Activated naive CD4-positive, alpha-beta T cell (primary cell): ENCODE measurements at places on chromosomes 3 and 15.

DNA sequence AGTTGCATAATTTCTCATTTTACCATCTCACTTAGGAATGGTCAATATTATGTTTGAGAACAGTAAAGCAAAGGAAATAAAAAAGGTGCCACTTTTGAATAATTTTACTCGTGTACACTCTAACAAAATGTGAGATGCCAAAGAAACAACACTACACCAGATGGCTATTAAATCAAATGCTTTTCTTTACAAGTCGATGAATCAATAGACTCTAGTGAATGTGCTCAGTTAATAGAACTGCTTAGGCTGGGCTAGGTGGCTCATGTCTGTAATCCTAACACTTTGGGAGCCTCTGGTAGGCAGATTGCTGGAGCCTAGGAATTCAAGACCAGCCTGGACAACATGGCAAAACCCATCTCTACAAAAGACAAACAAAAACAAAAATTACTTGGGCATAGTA, 87.9 kb downstream of the ZNF609 start:
- no peak for DNase-seq

DNA sequence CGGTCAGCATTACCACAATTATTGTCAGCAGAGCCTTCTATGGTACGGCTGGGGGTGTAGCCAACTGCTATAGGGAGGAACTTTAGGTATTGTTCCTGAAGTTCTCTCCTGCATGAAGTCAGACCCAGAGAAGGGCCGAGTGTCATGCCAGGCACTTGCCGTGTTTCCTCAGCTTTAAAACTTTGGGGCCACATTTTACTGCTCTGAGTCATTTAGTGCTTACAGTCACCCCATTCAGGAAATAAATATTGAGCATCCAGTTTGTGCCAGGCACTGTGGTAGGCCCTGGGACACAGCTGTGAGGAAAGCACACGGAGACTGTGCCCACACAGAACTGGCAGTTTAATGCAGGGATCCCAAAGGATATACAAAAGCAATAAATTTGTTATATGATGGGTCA, 54.5 kb upstream of the APEH start:
- no peak for DNase-seq

- no peak for DNase-seq
Measured at GRCh38 chr3:69866988-69867720, 127.9 kb downstream of the MITF start.

- no peak for DNase-seq
Measured at GRCh38 chr3:37479981-37480380, 305.6 kb upstream of the LRRFIP2 start.

GRCh38 chr3:40924559-40925141, 274.7 kb upstream of the CTNNB1 start:
- no peak for DNase-seq

DNA sequence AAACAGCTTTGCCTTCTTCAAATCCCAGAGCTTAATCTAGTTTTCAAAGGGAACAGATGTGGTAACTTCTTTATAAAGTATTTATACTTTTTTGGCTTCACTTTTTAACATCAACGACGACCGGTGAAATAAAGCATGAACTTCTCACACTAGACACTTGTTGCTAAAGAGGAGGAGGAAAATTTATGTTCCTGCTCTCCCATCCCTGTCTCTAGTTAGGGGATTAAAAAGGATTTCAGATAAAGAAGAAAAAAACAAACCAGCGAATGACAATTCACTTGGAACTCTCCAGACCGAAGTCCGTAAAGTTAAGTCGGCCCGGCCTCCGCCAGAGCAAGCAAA, 672 bp downstream of the NEDD4 start:
- DNase-seq = no peak

DNA sequence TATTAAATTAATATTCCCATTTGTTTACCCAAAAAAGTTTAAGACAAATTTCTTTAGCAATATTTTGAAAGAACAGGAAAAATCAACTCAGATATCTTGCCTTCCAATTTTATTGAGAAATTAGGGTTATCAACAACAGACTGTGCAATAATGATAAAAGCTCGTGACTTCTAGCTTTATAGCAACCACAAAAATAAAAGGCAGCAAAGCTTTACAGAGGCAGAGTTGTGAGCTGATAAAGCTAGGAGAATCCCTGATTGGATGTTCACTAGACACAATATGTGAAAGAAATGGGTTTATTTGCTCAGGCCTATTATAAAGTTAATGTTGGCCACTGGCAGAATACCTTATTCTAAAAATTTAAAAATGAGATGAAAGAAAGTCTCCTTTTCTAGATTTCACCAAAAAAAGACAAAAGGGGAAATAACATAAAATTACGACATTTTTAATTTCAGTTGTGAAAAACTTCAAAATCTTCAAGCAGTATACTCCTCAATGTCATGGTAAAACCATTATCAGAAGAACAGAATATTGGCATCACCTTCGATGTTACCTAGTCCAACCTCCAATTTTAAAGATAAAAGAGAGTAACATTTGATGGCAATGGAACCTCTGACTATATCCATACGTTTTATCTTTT, 2.8 kb downstream of the VPS13C start:
- no peak for DNase-seq

DNA sequence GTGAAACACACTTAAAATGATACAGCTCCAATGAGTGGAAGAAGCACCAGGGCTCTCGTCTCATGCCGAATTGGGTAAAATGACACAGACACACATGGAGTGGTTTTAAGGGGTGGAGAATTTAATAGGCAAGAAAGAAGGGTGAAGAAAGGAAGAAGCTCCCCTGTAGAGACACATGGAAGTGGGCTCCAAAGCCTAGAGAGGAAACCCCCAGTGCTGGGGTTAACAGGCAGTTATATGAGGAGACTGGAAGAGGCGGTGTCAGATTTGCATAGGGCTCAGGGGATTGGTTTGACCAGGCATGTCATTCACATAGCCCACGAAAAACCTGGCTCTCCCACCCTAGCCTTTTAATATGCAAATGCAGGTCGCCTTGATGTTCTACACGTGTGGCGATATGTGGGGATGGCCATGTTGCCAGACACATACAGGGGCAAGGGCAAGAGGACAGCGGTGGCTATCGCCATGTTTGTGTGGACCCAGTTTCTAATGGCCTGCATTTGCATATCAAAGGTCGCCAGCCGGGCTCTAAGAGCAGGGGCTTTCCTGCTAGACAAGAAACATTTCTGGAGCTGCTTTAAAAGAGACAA, 1.9 kb upstream of the DPH6 start:
- DNase-seq = no peak

GRCh38 chr15:50355980-50356379, 982 bp upstream of the GABPB1 start:
- DNase-seq = no peak

DNA sequence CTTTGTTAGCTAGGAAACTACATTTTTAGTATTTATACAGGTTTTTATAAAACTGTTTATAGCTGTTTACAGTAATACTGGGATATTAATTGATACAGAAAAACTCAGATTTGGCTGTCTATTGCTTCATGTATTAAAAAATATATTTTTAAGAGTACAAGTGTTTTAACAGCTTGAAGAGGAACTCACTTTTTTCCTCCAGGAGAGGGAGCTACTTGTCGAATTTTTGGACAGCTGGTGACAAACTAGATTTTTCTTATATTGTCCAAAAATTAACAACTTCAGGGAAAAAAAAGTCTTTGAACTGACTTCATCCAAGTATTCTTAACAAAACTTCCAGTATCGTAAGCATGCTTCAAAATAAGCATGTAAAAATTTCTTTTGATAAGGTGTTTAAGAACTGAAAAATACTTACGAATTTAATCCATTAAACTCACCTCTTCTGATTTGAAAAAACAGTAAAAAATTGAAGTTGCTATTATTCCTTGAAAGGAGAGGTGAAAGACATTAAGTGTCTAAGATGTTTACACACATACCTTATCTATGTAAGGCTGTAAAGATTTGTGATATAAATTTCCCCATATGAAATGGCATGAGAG, 4.0 kb downstream of the DIPK2A start:
- DNase-seq = no peak

DNA sequence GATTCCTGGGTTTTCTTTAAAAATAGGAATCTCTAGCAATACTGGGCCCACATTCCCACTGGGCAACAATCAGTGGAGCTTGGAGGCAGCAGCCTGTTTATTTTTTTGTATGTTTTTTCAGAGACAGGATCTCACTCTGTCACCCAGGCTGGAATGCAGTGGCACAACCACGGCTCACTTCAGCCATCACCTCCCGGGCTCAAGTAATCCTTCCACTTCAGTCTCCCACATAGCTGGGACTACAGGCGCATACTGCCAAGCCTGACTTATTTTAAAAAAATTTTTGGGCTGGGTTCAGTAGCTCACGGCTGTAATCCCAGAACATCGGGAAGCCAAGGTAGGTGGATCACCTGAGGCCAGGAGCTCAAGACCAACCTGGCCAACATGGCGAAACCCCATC, 29.1 kb upstream of the GNB5 start:
- no peak for DNase-seq

GRCh38 chr3:109772520-109772919, 435.2 kb upstream of the DPPA4 start:
- DNase-seq = no peak

- DNase-seq = no peak
Measured at GRCh38 chr3:128991355-128991895, 2.5 kb downstream of the CFAP92 start.

DNA sequence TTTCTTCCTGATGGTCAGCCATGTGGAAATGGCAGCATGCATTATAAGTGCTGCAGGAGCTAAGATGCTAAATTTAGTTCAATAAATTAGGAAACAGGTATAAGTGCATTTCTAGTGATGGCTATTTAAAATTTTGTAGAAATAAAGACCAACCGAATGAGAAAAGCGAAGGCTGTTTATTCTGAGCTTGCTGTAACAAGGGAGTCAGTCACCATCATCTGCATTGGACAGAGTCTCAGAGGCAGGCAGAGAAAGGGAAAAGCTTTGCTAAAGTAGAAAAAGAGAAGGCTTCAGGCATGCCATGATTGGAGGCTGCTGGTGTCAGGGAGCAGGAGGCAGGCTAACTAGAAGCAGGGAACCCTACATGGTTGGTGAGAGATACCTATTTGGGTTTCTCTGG, 451.0 kb downstream of the EDEM1 start:
- DNase-seq = no peak

GRCh38 chr3:124780761-124781475, 50.7 kb downstream of the UMPS start:
- DNase-seq = no peak

DNA sequence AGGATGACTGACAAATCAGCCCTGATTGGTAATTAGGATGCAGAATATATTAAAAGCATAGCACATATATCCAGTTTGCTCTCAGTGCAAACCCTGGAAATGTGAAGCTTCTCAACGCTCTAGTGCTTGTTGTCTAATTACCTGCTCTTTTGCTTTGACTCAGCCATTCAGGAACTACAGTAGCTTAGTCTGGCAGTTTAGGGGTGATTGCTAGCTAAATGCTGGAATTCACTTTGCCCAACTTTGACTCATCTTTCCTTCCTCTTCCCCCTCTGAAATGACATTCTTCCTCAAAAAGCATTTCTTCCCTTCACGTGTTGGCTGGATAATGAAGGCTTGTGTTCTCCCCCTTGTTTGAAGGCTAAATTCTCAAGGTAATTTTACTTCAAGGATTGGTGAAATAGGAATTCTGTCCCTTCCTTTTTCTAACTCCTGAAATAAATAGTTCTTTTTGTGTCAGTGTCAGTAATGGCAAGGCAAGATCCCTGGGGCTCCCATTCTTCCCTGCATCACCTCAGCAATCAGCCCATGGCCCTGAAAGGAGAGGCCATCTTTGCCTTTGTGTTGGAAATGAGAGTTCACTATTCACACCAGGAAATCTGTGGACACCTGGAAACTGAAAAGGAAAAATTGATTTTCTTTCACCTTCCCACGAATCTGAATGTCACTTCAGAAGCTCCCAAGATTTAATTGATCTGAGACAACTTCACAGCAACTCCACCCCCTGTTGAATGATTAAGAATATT, 103.6 kb downstream of the ECT2 start:
- no peak for DNase-seq

- DNase-seq = no peak
Measured at GRCh38 chr3:66572090-66572675, 71.4 kb upstream of the LRIG1 start.

GRCh38 chr3:105747060-105747541, 121.7 kb downstream of the CBLB start:
- no peak for DNase-seq

GRCh38 chr3:136658946-136659682, 93.1 kb downstream of the STAG1 start:
- DNase-seq = no peak

DNA sequence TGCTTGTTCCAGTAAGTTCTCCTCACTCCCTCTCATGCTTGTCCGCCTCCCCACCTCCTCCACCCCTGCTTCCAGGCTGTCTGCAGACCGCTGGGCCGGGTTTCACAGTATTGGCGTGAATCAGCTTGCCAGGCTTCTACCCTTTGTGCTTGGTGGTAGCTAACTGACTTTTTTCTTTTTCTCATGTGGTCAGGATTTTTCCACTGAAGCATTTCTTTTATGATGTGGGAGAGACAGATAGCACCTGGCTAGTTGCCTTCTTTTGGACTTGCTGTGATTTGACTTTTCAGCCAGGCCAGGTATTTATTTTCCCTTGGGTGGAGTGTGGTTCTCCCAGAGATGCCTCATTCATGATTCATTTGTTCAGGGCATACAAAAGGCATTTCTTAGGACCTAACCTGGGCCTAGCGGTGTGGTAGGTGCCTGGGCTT, 60.6 kb downstream of the ST6GAL1 start:
- DNase-seq = no peak

DNA sequence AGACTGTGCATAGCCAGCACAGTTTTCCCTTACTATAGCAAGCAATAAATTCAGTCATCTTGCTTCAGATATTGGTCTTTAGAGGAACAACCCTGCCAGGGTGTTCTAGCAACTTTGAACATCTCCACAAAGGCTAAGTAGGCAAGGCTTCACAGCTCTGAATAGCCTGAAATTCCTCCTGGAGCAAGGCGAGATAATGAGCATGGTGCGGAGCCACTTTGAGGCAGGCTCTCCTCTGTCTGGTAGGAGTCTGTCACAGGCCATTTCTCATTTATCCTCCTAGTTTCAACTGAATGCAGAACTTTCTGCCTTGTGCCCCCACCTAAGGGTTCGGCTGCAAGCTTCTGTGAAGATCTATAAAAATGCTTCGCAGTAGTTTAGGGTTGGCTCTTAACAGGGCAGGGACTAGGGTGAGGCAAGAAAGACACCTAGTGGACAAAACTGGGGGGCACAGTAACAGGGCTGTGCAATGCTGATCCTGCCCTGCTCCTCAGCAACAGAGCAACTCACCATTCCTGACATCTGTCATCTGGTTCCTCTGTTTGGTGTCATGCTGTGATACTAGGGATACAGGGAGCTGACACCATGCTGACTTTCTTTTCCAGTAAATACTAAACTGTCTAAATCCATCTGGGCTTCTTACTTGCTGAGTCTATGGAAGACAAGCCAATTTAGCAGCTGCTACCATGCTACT, 16.6 kb upstream of the EHHADH start:
- DNase-seq = no peak

- DNase-seq = no peak
Measured at GRCh38 chr3:31620656-31621055, 87.9 kb downstream of the STT3B start.
